ENCODE measurements at places on chromosomes 16 and 17.
A peak's percentile ranks its signal among the peaks of the same experiment; 100 is the strongest.

DNA sequence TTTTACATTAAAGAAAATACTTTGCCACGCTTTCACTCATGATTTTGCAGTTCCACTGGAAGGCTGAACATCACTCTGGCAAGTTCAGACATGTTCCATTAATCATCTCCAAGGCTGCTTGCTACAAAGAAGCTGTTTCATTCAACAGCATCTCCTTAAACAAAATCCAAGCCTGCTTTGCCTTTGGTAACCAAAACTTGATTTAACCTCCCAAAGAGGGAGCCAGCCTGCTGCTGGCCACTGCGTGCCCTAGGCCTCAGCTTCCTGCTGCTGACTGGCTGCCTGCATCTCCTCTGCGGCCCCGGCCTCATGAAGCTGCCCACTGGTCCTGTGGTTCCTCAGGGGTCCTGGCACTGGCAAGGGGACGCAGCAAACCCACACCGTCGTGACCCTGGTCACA lies 31.8 kb downstream of the ANKRD11 start:
- no peak for DNase-seq

- no peak for DNase-seq
Observed at GRCh38 chr17:56597495-56597990, 4.0 kb downstream of the NOG start.

DNA sequence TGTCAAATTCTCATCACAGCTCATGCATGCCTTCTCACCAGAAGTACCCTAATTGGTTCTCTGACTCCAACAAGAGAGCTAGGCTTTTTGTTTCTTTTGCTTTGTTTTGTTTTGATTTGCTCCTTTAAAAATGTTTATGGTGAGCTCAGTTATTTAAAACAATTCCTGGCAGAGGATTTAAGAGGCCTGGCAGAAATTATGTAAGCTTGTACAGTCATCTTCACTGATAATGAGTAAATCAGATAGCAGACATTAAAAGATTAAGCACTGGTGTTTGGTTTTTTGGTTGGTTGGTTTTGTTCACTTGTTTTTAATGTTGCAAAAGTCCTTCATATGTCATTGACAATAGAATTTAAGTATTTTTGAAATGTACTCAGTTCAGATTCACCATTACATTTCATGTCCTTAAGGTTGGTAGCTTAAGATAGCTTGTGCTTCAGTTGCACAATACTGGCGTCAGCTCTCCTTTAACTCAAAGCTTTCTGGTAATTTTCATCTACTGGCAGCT lies 378.9 kb downstream of the CDH13 start:
- no peak for DNase-seq

GRCh38 chr17:34347063-34347462 lies 9.2 kb upstream of the CCL13 start:
- DNase-seq = no peak

DNA sequence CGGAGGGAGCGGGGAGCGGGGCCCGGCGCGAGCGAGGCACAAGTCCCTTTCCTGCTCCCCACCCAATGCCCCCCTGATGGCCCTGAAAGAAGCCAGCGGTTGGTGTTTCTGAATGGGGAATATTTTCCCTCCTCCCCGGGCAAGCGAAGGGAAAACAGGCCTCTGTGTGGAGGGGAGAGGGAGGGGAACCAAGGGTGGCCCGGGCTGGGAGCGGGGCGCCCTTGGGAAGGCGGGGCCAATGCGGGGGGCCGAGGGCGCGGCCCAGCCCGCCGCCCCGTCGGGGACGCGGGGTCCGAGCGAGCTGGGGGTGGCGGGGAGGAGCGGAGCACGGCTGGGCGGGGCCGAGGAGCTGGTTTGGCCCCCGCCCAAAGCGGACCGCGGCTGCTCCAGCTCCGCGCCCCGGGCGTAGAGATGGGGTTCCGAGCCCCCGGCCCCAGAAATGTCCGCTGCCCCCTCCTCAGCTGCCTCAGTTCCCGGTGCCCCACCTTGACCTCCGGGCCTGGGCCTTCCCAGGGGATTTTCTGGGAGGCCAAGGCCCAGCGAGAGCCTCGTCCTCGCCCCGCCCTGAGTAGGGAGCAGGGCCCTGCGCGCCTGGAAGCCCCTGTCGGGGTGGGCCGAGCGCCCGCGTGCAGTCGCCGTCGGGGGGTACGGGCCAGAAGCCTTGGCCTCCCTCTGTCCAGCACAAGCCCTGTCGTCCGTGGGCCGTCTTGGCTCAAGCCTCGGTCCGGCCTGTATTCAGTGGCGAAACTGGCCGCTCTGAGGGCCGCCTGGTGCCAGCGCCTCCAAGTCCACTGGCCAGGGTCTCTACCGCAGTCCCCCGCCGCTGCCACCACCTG lies 3.9 kb upstream of the HEXIM1 start:
- DNase-seq = no peak

GRCh38 chr16:69793526-69793925 lies 31.4 kb downstream of the WWP2 start:
- DNase-seq = no peak

DNA sequence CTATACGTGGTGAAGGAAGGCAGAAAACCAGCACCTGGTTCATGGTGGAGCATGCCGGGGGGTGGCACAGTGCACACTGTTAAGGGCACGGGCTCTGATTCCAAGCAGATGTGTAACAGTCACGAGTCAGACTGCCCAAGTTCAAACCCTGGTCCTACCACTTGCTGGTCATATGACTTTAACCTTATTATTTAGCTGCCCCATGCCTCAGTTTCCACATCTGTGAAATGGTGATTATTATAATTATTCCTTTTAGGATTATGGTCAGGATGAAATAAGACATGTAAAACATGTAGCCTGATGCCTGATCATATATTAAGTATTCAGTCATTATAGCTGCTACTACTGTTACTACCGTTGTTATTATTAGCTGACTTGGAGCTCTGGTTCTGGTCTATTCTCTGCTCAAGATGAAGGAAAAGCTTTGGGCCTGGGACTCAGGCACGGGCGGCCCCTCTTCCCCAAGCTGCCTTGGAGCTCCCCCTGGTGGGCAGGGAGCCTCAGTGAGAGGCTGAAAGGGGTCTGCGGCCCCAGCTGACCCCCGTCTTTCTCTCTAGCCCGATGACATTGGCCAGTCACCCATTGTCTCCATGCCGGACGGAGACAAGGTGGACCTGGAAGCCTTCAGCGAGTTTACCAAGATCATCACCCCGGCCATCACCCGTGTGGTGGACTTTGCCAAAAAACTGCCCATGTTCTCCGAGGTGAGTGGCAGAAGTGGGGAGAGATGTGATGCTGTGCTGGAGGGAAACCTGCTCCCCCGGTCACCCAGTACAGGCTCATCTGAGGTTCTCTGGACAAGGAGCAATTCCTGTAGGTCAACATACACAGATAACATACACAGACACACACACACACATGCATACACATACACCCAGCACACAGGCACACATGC lies 14.0 kb downstream of the NR1D1 start:
- no peak for DNase-seq

- no peak for DNase-seq
Observed at GRCh38 chr17:76556765-76557367, 17.0 kb downstream of the PRCD start.

GRCh38 chr17:68085771-68086381 lies 50.3 kb downstream of the KPNA2 start:
- DNase-seq = no peak

DNA sequence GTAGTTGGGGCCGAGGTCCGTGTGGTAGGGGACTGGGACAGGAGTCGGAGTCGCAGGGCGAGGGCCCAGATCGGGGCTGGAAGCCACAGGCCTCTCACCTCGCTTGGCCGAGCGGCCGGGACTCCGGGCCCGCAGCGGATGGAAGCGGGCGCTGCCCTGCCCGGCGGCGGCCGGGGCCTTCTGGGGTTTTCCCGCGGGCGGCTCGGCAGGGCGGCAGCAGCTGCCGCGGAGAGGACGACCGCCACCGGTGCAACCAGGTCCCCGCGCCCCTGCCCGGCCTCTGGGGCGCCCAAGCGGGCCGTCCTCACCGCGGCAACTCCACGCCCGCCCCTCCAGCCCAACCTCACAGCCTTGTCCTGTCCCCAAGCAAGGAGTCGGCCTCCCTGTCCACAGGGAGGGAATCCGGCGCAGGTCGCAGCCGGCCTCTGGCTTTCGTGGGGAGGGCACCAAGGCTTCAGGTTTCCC lies 15.6 kb upstream of the UTP6 start:
- DNase-seq = no peak

- DNase-seq = no peak
Observed at GRCh38 chr17:16300554-16300953, 52.7 kb downstream of the CENPV start.

GRCh38 chr17:6328279-6328678 lies 106.6 kb downstream of the AIPL1 start:
- DNase-seq = no peak

DNA sequence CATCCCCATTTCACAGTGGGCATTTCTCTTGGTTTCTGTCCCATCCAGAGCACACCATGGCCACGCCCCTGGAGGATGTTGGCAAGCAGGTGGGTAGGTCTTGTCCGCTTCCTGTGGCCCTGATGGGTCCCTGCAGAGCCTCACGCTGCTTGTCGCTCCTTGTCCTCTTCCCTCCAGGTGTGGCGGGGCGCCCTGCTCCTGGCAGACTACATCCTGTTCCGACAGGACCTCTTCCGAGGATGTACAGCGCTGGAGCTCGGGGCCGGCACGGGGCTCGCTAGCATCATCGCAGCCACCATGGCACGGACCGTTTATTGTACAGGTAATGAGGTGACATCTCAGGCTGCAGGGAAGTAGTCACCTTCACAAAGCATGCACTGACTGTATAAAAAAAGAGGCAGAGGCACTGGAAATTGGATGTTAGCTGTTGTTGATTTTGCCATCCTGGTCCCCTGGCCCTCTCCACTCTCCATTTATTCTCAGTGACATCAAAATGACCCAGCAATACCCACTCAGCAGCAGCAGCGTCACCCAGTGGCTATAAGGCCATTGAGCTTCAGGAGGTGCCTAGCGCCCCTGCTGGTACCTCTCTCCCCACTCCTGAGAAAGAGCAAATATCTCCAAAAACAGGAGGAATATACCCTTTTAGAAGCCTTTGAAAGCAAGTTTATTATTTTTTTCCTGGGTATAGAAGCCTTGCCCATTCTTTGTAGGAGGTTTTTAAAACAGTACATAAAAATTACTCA lies 13.7 kb downstream of the METTL22 start:
- no peak for DNase-seq

GRCh38 chr17:66944351-66945146 lies 20.0 kb upstream of the CACNG4 start:
- DNase-seq = no peak

GRCh38 chr16:65739518-65739917 lies 617.7 kb upstream of the CDH11 start:
- DNase-seq = no peak

GRCh38 chr16:8660841-8661301 lies 13.5 kb upstream of the ABAT start:
- DNase-seq = peak; percentile 71

DNA sequence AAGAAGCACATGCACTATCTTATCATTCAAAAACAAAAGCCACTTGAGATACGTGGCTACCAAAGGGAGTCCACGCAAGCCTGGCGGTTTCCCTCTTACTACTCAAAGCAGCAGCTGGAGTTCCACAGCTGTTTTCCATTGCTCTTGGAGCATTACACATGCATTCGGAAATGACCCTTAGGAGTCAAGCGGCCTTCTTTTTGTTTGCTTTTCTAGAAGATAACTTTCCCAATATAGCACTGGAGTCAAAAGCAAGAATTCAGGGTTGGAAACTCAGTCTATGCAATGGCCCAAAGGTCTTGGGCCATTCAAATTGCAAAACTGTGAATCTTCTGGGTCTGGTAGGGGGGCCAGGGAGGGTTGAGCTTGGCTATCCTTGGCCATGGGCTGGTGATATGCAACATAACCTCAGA lies 97.8 kb upstream of the MAF start:
- DNase-seq = no peak

DNA sequence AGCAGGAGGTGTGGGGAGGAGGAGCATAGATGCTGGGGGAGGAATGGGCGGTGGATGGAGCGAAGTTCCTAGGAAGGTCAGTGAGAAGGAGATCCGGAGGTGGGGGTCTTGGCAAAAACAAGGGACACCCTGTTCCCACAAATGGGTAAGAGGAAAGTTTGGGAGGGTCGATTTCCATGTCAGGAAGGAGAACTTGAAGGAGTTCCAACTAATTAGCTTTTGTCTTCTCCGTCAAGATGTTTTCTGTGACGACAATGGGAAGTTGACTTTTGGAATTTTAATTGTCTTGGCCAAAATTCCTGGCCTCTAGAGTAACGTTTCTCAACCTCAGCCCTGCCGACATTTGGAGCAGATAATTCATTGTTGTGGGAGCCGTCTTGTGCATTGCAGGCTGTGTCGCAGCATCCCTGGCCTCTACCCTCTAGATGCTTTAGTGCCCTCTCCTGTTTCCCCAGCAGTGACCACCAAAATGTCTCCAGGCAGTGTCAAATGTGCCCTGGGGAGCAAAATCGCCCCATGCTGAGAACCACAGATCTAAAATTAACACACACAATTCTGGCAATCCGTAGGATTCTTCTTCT lies 97.1 kb downstream of the PITPNC1 start:
- no peak for DNase-seq

DNA sequence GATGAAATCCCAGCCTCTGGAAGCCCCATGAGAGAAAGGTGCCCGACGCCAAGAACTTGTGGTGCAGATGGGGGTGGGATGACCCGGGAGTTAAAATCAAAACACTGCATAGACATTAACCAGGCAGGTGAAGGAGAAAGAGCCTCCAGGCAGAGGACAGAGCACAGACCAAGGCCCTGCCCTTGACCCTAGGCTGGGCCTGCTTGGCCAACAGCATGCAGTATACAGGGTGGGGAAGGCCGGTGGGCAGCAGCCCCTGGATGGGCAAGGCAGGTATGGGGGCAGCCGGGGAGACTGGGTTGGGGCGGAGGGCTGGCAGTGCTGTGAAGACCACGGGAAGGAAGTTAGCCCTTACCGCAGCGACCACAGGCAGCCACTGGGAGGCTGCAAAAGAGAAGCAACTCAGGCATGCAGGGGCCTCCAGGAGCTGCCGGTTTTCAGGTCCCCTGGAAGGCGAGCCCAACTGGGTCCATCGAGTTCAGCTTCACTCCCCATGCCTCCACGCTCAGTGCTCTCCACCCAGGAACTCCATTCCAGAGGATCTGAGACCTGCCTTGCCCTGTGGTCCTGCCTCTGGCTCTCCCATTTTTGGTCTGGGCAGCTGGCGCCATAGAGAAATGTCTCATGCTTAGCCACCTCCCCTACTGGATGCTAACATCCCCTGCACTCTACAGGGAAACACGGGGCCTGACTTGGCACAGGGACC lies 81.2 kb downstream of the C16orf95 start:
- no peak for DNase-seq

- DNase-seq = no peak
Observed at GRCh38 chr16:2919511-2920255, 8.0 kb downstream of the FLYWCH1 start.

GRCh38 chr16:50152351-50152806 lies 727 bp upstream of the TENT4B start:
- DNase-seq = no peak

DNA sequence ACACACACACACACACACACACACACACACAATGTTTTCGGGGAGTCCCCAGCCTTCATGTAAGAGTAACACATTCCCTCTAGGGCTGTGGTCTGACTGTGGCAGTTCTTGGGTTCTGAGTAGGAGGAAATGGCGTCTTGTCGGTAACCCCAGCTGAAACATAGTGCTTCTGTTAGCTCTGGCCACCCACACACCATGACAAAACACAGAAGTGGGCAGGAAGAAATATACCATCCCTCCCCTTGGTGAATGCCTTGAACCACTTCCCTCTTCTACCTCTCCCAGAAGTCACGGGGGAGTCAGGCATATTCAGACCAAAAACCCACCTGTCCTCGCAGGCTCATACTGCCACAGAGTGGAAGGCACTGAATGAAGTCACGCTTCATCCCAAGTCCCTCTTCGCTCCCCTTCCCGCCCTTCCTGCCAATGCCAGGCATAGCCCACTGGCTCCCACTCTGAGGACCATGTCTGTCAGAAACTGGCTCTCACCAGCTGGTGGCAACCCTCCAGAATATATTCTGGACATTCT lies 11.5 kb downstream of the SLC35B1 start:
- DNase-seq = no peak

GRCh38 chr17:30422171-30422570 lies 43.4 kb downstream of the CPD start:
- no peak for DNase-seq

All from NCI-H2029 treated with DMSO at 0.1 percent for 48 hours (cell line).